Stimulated activated CD8-positive, alpha-beta memory T cell treated with anti-CD3 and anti-CD28 coated beads, Interleukin-2, amount 100 ng/mL, for 1 hour (primary cell): ENCODE measurements at places on chromosomes 4 and X.

DNA sequence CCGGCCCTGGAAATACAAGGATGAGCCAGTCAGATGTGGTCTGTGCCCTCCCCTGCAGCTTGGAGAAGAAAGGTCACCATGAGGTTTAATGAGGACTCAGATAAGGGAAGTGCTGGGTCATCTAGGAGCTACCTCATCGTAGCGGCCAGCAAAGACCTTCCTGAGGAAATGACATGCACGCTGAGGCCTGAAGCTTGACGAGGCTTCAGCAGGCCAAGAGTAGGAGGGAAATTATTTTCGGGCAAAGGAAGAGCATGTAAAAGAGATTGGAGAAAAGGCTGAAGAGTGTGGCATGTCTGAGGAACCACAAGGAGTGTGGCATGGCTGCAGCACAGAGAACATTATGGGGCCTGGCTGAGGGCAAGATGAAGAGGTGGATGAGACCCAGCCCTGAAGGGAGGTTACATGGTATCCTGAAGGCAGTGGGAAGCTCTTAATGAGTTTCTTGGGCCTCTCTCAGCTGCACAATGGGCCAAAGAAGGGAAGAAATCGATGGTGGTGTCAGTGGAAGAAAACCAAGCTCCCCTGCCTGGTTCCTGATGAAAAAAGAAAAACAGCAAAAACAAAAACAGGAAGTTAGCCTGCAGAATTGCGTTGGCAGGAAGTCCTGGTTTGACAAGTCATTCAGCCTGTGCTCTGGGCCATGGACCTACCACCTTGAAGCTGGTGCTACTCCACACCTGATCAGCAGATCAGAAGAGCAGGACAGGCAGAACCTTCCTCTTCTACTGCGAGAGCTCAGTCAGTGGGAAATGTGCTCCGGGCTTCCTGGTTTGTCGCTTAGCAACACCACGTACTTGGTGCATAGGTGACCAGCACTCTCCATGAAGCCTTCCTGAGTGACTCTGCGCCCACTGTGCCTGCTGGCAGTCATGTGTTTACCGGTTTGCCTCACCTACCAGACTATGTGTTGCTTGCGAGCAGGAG, 134.5 kb upstream of the KLF3 start:
- no peak for DNase-seq

DNA sequence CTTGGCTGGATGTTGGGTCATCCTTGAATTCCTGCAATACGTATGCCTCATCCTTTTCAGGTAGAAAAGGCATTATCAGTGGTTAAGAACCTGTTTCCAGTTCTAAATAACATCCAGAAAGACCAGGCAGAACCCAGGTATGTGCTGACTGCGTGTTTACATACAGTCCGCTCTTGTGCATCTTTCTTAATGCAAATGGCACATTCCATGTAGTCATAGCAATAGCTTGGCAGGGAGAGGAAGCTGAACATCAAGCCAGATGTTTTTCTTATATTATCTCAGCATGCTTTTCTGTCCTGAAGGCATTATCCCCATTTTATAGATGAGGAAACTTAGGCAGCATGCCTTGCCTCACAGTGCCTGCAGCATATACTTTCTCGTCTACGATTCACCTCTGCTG, 2.1 kb downstream of the DCLK2 start:
- DNase-seq: no peak

GRCh38 chrX:119495734-119496726, 27.8 kb downstream of the SLC25A5 start:
- no peak for DNase-seq

DNA sequence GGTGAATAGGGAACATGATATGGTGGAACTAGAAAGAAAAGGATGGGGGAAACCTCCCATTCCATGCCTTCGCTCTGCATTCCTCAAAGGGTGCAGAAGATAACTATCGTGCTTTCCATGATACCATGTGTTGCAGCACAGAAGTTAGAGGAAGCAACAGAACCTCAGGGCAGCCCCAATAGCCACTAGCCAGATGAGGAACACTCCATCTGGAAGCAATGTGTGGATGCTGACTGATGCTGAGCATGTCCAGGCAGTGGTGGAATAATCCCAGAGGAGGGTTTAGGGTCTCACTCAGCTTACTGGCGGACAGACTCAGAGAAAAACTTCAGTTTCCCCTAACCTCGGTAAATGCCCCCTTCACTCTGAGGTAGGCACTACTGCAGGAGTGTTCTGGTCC, 7.5 kb downstream of the SMIM10 start:
- no peak for DNase-seq

DNA sequence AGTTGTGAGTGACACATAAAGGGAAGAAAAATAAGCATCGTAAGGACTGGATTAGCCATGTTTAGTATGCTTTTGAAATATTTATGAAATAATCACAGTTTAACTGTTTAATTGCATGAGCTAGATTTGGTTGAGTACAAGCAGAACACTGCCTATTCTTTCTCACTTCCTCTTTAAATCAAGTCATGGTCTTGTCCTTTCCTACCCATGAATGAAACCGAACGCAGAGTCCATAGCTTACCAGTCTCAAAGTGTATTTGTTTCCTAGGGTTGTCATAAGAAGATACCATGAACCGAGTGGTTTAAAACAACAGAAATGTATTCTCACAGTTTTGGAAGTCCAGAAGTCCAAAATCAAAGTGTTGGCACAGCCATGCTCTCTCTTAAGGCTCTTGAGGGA, 684.0 kb upstream of the MAGEB2 start:
- DNase-seq: no peak

DNA sequence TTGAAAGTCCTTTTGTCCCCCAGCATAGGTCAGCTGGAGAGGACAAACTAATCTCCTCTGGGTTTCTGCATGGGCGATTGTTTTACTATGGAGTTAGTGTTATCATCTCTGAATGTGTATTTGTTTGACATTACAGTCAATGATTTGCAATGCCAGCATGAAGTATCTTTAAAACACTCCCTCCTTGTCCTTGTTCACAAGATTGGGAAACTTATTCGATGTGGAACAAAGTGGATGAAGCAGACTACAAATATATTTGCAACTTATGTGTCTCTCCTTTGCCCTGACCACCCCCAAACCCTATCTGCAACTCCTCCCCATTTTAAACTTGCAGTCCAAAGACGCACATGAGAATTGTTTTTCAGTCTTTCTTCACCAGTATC, 1.5 kb upstream of the PITX2 start:
- no peak for DNase-seq

DNA sequence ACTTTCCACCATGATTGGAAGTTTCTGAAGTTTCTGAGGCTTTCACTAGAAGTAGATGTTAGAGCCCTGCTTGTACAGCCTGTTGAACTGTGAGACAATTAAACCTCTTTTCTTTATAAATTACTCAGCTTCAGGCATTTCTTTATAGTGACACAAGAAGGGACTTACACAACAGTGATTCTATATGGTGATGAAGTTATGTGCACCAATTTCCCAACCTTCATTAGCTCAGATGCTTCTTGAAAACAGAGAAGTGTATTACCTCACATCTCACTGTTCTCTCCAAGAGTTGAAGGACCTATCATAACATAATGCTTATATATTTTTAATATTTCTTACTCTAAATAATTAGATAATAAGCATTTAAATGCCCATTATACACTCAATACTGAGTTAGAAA, 202.1 kb upstream of the ANXA10 start:
- no peak for DNase-seq

GRCh38 chr4:5014007-5014682, 5.1 kb downstream of the CYTL1 start:
- DNase-seq: no peak
